Frontal cortex (tissue), 4 donors: ENCODE measurements at places on chromosomes 6 and 20.

DNA sequence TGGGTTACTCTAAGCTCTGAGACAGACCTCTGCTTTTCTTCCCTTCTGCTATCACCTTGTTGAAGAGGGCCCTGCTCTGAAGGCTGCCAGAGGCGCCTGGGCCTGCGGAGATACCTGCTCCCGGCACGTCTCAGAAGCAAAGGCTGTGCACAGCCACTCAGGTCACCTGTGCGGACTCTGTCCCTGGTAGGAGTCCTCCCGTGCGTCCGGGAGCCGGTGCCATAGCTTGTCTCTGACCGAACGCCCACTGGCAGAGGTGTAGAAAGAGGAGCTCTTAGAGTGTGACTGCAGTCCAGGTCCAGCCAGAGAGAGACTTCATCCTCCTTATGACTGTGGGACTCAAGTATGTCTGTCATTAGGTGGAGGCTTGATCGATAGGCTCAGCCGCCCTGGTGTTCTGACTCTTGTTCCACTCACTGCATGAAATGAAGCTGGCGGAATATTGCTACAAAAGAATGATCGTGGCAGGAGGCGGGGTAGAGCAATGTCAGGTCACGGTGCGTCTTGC, 51.0 kb upstream of the UNC93A start:
- DNase-seq: no peak

- DNase-seq: no peak
These were observed 367.9 kb upstream of the SLC35B3 start for GRCh38 chr6:8803181-8803760.

DNA sequence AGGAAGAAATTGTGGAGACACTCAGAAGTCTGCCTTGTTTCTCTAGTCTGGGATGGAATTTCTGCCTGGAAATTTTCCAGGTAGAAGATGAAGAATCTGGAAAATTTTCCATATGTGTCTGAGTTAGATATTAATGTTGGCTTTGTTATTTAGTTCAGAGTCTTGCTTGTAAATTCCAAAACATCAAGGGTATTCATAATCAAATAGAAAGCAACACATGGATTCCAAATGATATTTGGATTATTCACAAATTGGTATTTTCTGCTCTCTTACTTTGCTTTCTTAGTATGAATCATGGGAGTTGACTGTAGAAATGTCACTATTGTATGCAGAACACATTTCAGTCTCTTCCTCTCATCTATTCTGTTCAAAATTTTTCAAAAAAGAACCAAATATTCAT, 116.0 kb downstream of the GRIK2 start:
- DNase-seq: no peak

- DNase-seq: no peak
These were observed 37.4 kb upstream of the MRPS10 start for GRCh38 chr6:42255050-42255449.

GRCh38 chr20:62378215-62378614, 8.7 kb upstream of the RPS21 start:
- DNase-seq: no peak

GRCh38 chr20:50874758-50875665, 56.2 kb downstream of the ADNP start:
- no peak for DNase-seq

GRCh38 chr6:139337830-139338229, 36.6 kb downstream of the CITED2 start:
- no peak for DNase-seq

- no peak for DNase-seq
These were observed 316.7 kb upstream of the TBX18 start for GRCh38 chr6:85081102-85081501.

DNA sequence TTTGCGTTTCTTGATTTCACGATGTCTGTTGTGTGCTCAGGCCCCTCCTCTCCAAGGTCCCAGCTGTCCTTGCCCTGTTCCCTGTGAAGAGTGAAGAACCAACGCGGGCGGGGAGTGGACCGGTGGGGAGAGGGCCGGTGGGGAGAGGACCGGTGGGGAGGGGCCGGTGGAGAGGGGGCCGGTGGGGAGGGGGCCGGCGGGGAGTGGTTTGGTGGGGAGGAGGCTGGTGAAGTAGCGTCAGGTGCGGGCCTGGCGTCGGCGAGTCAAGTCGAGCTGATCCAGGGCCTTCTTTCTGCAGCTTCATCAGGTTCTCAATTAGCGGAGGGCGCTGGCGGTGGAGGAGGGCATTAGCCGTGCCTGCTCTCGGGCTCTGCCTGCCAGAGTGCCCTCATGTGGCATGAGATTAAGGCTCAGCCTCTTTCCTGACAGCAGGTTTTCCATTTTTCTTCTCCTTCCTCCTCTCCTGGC, 21.2 kb upstream of the BHLHE23 start:
- DNase-seq: no peak

- DNase-seq: no peak
These were observed 51.2 kb upstream of the FANCE start for GRCh38 chr6:35400901-35401311.

DNA sequence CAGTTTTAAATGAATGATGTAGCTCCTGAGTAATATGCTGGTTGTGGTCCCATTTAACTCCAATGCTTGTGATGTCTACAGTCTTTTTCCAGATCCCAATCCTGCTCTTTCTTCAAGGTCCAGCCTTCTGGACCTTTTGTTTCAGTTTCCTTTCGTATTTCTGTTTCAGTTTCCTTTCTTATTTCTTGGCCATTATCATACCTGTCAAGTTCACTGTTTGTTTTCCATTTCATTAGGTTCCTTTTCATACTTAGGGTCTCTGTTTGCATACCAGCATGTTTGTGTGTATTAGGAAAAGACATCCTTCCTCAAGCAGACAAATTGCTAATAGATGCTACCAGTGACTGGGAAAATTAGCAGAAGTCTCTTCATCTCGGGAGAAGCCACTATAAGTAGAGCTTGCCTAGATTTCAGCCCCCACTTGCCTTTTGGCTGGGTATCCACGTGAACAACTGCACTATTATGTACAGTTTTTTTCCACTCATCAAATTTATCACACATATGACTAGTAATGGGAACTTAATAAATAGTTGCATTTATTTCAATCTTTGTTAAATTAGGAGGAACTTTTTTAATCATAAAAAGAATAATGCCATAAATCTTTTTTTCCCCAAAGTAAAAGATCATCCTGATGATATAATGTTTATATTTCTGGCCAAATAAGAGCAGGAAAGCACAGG, 583.4 kb downstream of the BCKDHB start:
- DNase-seq: no peak

GRCh38 chr20:11170025-11170424, 496.2 kb upstream of the JAG1 start:
- DNase-seq: no peak

GRCh38 chr20:17747431-17747846, 47.7 kb downstream of the BANF2 start:
- DNase-seq: no peak

GRCh38 chr6:170358496-170358895, 51.9 kb downstream of the FAM120B start:
- no peak for DNase-seq

- DNase-seq: no peak
These were observed 47.9 kb upstream of the SCML4 start for GRCh38 chr6:107871976-107872375.

- no peak for DNase-seq
These were observed 286.2 kb downstream of the PREX1 start for GRCh38 chr20:48541581-48542071.

DNA sequence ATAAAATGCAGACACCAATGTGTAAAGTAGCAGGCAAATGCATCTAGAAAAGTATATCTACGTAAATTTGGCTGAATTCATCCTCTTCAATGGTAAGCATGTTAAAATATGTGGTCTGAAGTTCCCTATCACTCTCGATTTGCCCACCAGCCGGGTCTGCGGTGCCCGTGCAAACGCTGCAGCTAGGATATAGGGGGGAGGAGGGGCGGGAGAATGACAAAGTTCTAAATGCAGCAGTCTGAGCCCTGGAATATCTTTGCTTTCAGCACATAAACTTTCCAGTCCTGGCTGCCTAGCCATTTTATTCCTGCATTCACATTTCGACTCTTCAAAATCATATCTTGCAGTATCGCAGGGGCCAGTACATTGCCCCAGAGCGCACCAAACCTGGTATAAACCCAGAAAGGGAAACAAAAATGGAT, 708 bp downstream of the NRN1 start:
- DNase-seq: peak; percentile 37

DNA sequence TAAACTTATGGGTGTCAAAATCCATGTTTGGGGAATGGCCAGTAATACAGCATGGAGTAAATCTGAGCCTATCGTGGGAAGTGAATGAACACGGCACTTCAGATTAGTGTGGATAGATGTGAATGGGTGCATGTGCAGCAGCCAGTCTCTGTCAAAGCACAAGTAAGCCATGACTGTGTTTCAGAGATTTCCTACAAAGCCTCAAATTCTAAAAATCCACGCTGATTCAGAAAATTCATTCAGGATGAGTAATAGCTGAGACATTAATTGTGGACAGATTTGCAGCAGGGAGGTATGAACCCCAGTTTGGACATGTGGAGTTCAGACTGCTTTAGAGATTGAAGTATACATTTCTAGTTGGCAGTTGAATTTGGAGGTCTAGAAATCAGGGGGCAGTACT, 115.1 kb downstream of the QKI start:
- peak; percentile 9 for DNase-seq
